ENCODE measurements at places on chromosomes 1 and 21. TPM values are rescaled to one million over a fixed set of nuclear protein-coding genes. Genes with fewer than 3 reads are reported as not detected.

The S100A8 gene
- polyA plus RNA-seq = 21,822 TPM

The SH2D2A gene
- 1.6 TPM for polyA plus RNA-seq

The ARMH1 gene
- polyA plus RNA-seq = 8.6 TPM

The BRWD1 gene
- 9.1 TPM for polyA plus RNA-seq

Measured in stomach (tissue), 19 donors.